ENCODE measurements at places on chromosomes 16 and 17.

DNA sequence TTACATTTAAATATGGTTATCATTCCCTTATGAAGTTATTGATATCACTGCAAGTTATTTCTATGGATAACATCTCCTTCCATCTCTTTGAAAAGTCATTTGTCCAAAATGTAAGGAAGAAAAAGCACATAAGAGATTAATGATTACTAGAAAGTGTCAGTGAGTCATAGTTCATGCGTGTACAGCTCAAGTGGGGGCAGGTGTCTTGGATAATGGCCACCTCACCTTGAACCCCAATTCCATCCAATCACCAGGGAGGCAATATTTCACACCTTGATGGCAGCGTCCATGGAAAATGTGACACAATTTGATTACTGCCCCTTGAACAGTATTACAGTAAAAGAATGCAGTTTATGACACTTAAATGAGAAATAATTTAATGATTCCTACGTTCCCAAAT lies 358.3 kb upstream of the SOX9 start:
- DNase-seq: no peak

GRCh38 chr17:76150712-76151622 lies 9.9 kb upstream of the FOXJ1 start:
- DNase-seq: no peak

GRCh38 chr16:83574388-83574787 lies 233.4 kb upstream of the HSBP1 start:
- DNase-seq: peak; percentile 60

DNA sequence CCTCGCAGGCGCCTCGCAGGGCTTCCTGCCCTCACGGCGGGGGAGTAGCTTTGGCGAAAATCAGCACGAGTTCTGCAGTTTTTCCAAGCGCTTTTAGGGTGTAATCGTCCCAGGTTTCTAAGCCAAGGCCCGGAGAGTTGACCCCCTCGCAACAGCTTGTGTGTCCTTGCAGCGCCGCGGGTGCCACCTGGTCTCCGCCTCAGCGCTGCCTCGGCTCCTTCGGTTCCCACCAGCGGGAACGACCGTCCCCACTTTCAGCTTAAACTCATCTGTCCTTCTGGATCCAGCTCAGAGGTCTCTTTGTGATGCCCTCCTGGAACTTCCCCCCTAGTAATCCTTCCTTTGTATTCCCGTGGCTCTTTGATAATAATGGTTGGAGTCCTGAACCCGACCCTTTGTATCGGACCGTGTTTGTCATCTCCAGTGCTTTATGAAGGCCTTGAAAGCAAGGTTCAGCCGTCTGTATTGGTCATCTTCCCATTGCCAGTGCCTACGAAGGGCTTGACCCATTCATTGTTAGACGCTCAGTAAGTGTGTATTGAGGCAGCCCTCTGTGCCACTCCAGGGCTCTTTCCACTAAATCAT lies 858 bp upstream of the SMARCE1 start:
- no peak for DNase-seq

DNA sequence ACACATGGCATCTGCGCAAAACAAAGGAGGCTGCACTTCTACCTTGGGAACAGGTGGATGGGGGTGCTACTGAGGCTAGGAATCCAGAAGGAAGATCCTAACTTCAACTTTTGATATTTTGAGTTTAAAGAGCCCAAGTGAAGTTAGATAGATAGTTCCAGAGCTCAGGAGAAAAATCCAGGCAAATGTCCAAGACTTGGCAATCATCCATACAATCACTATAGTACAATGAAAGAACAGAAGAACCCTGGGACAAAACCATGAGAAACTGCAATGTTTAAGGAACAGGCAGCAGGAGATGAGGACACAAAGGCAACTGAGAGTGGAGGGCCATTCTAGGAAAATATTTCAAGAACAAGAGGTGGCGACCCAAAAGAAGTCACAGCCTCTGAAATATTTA lies 12.4 kb downstream of the CDYL2 start:
- no peak for DNase-seq

DNA sequence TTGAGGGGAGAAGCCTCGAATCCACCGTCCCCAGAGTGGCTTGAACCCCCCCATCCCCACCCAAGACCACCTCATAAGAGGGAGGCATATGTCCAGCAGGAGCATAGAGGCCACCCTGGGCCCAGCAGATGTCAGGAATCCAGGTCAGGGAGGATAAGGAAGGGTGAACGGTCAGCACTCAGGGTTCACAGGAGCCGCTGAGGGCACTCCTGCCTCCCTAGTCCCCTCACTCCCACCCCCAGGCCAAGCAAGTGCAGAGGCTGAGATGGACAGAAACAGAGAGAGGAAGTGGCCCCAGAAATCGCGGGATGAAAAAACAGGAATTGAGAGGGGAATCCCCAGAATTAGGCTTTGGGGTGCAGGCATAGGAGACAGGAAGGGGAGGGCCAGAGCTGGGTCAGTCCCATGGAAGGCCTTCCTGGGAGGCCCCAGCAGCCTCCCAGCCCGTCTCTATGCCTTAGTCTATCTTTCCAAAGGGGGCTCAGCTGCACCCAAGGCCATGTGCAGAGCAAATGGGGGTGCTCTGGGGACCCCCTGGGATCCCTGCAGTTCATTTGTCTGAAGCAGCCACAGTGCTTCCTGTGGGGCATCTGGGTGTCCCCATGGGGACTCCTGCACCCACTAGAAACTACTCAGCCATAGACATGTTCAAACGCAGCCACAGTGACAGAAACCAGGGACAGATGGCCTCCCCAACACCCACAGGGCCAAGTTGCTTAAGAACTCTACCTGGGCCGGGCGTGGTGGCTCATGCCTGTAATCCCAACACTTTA lies 1.7 kb downstream of the CMTM3 start:
- no peak for DNase-seq

DNA sequence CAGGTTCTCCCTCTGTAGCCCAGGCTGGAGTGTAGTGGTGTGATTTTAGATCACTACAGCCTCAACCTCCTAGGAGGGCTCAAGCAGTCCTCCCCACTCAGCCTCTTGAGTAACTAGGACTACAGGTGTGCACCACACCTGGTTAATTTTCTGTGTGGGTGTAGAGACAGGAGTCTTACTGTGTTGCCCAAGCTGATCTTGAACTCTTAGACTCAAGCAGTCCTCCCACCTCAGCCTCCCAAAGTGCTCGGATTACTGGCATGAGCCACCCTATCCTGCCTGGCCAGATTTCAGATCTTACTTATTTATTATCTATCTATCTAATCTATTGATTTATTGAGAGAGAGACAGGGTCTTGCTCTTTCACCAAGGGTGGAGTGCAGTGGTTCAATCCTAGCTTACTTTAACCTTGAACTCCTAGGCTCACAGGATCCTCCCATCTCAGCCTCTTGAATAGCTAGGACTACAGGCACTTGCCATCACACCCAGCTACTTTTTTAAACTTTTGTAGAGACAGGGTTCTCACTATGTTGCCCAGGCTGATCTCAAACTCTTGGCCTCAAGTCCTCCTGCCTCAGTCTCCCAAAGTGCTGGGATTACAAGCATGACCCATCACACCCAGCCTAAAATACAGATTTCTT lies 61.8 kb downstream of the TUBD1 start:
- no peak for DNase-seq

- DNase-seq: no peak
Observed at GRCh38 chr16:27646806-27647205, 96.9 kb downstream of the KATNIP start.

GRCh38 chr16:66318505-66318904 lies 48.0 kb upstream of the CDH5 start:
- DNase-seq: no peak

DNA sequence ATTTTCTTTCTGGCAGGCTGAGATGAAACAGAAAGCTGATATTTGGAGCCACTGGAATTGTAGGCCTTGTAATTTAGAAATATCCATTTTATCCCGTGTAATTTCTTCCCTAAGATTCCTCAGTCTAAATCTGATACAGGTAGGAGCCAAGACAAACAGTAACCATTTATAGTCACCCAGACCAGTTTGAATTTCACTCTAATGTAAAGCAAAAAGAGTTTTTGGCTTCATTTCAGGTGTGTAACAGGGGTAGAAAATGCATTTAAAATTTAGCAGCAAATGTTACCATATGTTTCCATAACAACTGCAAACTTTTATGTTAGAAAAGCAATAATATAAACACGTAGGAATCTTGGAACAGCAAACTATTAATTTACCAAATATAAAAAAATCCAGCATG lies 249.4 kb downstream of the FTO start:
- DNase-seq: no peak

DNA sequence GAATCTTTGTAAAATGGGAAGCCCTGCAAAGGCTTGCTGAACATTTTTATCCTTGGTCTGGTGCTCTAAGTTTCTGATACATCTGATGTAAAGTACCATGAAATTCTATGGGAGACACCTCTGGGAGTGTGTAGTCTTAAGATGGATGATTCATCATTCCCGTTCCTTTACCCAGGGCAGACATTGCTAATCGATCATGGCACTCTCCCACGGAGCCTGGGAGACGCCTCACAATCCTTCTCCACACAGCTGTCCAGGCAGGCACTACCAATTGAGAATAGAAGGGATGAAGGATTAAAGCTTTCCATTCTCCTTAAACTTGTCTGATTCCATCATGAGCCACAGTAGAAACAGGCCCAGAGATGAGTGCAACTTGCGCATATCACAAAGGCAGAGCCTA lies 144.8 kb downstream of the GSG1L start:
- DNase-seq: no peak

DNA sequence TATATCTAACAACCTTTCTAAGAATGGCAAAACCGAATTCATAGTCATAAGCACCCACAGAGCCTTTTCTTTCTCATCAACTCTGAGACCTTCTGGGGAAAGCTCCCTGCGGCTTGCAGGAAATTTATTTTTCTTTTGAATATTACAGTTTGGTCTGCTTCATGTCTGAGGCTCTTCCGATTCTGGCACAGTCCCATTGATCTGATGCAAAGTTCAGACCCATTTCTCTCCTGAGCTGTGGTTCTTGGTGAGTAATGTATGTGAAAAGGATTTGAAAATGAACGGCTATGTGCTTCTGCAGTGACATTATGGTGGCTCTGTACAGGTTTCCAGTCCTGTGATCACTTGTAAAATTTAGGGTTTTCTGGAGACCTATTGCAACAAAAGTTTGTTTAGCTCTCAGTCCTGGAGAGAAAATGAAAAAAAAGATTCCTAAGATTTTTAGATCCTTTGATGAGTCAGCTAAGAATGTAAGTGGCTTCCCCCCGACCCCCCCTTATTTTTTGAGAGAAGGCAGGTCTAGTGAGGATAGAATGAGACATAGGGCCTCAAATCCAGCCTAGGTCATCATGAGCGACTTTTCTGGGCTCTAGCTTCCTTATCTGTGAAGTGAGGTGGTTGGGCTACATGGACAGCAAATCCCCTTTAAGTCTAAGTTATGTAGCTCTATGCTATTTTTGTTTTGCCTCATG lies 4.6 kb downstream of the GAN start:
- DNase-seq: no peak

GRCh38 chr17:57154921-57155320 lies 69.9 kb downstream of the AKAP1 start:
- DNase-seq: no peak

All from GM04503 (cell line).